ENCODE measurements at places on chromosomes 12 and 14.

DNA sequence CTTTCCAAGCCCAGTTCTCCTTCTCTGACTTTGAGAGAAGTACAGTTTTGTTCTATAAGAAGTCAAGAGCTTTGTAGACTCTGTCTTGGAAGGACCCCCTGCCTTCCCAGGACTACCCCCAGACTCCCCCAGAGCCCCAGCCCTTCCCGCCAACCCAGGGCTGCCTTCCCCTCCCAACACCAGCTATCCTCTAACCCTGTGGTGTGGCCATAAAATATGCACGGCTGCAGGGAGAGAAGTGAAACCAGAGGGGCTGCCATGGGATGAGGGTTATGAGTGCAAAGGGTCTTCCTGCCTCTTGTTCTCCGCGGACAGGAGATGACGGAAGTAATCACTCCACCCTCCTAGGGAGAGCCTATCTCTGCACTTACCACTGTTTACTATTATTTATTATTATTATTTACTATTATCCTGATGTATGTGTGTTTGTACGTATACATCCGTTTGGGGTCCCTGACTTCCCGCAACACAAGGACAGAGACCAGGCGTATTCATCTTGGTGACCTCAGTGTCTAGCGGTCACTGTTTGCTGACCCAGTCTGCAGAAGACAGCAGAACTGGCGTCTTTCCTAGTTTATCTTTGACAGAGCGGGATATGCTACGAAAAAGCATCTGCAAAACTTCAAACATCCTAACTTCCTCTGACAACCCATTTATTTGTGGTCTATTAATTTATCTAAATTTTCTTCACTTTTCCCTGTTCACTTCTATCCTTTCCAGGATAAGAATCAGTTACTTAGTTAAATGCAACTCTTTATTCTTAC, 3.5 kb upstream of the SCNN1A start:
- no peak for DNase-seq

GRCh38 chr12:105352052-105352451, 21.6 kb downstream of the C12orf75 start:
- no peak for DNase-seq

GRCh38 chr12:68478516-68479260, 132.0 kb upstream of the RAP1B start:
- no peak for DNase-seq

DNA sequence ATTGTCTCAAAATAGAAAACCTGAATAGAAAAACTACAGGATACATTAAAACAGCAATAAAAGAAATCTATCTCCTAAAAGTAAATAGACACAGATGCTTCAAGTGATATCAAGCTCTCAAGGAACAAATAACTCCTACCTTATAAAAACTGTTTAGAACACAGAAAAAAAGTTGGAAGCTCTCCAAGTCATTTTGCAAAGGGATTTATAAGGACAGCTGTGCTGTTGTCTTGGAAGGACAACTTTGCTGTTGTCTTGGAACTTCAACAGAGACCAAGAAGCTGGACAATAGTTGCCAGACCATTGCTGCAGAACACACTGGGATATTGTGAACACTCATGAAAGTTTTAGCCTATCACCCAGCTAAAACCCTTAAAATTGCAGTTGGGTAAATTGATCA, 780.7 kb downstream of the FLRT2 start:
- no peak for DNase-seq

DNA sequence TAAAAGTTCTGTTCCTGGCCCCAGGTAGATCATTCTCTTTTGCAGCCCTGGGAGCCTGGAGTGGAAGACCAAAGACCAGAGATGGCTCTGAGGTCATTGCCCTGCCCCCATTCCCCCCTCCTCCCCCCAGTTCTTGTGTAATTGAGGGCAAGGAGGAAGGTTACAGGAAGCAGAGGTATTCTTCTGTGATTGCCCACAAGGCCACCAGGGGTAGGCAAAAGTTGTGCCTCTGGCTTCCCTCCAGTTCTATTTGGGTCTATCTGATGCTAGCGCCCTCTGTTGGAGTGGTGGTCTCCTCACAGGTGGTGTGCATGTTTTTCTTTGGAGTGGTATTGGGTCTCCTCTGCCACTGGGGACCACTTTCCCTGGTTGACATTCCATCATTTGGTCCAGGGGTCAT, 41.2 kb upstream of the CRY1 start:
- peak; percentile 63 for DNase-seq

DNA sequence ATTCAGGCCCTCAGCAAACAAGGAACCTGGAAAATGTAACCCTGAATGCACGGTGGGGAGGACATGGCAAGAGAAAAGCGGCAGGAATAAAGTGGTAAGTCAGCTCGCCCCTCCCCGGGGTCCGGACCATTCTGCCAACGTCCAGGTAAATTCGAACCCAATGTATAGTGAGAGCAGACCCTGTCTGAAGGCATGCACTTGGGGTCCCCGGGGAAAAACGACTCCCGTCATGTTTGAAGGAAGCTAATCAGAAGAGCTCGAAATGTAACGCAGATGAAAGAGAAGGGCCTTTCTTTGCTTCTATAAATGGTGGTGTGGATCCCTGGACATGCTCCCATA, 193 bp downstream of the ACACB start:
- DNase-seq: no peak

DNA sequence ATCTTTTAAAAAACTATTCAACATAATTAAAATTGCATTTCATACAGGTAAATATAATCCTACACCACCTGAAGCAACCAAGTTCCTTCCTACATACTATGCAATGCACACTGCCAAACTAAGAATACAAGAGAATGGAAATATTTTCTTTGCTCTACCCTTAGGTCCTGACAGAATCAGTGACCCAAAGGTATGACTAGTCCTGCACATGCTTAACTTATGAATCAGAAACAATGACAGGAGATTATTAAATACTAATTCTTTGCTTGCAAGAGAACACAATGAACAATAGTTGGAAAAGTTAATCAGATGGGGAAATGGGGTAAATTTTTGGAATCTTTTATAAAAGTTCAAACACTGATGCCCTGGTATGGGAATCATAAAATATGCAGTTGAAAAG, 220.1 kb downstream of the SOX5 start:
- no peak for DNase-seq

- DNase-seq: peak; percentile 75
Measured at GRCh38 chr14:69055999-69056788, 77.1 kb upstream of the ACTN1 start.

- DNase-seq: no peak
Measured at GRCh38 chr14:34067587-34067986, 116.7 kb upstream of the EGLN3 start.

DNA sequence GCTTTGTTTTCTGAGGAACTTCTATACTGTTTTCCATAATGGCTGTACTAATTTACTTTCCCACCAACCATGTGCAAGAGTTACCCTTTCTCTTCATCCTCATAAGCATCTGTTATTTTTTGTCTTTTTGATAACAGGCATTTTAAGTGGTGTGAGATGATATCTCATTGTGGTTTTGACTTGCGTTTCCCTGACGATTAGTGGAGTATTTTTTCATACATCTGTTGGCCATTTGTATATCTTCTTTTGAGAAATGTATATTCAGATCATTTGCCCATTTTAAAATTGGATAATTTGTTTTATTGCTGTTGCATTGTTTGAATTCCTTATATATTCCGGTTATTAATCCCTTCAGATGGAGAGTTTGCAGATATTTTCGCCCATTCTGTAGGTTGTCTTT, 10.2 kb upstream of the HMGA2 start:
- DNase-seq: peak; percentile 15

GRCh38 chr12:22722779-22723178, 97.8 kb downstream of the ETNK1 start:
- no peak for DNase-seq

GRCh38 chr12:20657496-20657895, 37.6 kb upstream of the SLCO1C1 start:
- DNase-seq: no peak

DNA sequence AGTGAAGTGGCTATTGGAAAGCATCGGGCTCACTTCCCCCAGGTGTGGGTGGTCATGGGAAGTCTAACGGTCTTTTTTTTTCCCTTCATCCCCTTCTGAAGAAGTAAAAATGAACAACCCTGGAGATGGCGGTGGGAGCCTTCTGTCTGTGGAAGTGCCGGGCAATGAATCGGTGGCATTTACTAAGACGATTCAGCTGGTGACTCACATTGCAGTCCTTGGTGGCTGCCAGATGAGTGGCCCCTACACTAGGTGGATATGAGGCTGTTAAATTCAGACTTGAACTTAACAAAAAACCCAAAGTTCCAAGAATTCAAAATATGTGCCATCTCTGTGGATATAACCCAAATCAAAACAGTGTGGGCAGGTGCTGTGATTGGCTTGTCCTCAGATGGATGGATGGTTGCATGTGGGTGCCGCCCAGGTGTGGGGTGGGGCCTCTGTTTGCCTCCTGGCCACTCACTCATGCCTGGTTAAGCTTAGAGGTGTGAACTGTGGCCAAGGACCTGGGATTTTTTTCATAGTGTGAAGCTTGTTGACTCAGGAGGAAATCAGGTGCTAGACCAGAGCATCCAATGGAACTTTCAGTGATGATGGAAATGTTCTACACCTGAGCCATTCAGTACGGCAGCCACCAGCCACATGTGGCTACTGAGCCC, 176.7 kb upstream of the NOS1 start:
- DNase-seq: no peak
